ENCODE measurements at places on chromosomes 4 and X. TPM values are rescaled to one million over a fixed set of nuclear protein-coding genes. Genes with fewer than 3 reads are reported as not detected.

Gene SPIN2A
- total RNA-seq = 0.30 TPM

Gene SSX7
- total RNA-seq = not detected

Gene RAB9A
- 28.2 TPM for total RNA-seq

Gene SPANXN1
- total RNA-seq = not detected

Gene BST1
- total RNA-seq = 2.5 TPM

Gene TENT5D
- total RNA-seq = not detected

Gene MAGEB5
- not detected for total RNA-seq

Gene SEC24D
- 23.7 TPM for total RNA-seq

Gene HNRNPH2
- 55.6 TPM for total RNA-seq

Gene P2RY4
- total RNA-seq = 0.24 TPM

GRCh38 chr4:47526281-47526680, 41.2 kb downstream of the ATP10D start:
- no peak for DNase-seq

GRCh38 chr4:112055100-112055499, 90.2 kb upstream of the FAM241A start:
- DNase-seq = no peak

DNA sequence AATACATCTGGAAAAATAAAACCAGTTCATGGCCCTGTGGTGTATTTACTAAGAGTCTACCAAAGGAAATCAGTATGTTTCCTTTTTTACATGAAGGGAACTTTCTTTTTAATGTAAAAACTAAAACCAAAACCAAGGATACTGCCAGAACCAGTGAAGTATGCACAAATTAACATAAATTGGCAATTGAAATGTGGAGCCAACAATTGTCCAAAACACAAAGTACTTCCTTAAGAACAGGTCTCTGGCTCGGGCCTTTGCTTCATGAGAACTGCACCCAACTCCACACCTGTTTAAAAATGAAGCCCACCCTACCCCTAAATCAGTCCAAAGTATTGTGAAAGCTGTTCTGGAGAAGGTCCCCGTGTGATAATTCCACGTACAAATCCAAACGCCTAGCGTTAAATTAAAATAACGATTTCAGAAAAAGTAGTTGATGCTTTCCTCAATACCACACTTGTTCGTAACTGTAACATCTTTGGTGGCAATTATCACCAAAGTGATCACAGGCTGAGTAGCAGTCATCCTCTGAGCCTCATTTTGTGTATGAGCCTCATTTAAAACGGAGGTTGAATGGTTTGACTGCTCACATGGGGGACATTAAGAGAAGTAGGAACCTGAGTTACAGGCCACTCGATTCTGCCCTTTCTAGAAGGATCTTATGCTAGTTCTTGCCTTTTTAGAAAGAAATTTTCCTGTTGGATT, 93.0 kb downstream of the GEMIN8 start:
- no peak for DNase-seq

- DNase-seq = no peak
These were observed 58.0 kb downstream of the PJA1 start for GRCh38 chrX:69107231-69107739.

DNA sequence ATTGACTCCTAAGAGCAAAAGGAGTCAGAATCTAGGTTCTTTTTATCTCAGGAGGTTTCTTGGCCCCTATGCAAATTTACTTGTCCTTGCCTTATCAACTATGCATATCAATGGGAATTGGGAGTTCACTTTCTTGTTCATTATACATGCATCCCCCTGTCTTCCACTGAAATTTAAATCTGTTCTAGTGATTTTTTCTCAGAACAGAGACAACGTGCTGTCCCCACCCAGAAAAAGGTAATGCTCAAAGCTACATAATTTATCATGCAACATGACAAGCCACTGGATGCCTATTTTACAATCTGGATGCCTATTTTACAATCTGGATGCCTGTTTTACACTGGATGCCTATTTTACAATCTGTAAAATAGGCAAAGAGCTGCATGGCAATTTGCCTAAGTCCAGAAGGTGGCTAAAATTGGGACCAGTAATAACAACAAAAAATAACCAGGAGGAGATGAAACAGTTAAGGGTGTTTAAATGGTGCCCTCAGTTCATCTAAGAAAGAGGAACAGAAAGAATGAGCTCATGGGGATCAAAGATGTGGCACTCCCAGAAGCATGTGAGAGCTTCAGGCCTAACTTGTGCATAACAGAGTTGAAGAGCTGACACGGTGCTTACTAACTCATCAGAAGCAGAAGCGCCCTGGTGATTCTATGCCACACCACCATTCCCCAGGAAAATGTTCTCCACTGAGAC, 537.8 kb upstream of the BOD1L1 start:
- DNase-seq = no peak

- no peak for DNase-seq
These were observed 22.0 kb downstream of the SMIM14 start for GRCh38 chr4:39616651-39617050.

GRCh38 chrX:54494989-54495813, 833 bp downstream of the FGD1 start:
- DNase-seq = no peak

DNA sequence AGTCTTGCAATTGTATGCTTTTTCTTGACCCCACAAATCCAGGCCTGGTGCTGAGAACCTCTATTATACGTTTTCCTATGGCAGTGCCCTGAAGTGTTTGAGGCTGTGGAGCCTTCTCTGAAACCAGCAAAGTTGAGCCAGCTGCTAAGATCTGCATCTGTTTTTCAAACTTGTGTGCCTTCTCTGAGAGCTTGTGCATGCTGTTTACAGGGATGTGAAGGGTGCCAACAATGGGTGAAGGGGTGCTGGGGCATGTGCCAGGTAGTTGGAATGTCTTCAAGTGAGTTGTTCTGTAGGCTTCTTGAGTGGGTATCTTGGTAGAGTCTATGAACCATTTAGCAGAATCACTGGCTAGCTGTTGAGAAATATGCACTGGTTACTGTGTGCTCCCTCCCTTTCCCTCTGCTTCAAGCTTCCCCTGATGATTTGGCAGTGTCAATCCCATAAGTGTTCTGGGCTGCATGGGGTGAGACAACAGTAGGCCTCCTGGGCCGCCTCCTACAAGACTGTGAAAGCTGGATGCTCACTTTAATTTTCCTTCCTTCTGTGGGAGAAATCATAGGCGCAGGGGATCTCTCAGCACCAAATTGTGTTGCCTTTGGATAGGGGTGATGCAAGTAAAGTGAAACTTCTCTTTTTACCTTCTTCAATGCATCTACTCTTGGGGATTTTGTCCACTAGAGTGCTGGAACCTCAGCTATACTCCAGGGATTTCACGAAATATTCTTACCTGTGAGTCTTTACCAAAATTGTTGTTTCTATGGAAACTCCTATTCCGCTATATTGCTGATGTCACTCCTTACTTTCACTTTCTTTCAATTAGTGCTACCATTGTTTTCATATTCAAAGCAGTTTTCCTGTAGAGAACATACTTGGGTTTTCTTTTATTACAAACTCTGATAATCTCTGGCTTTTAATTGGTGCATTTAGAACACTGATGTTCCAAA, 30.0 kb downstream of the ITM2A start:
- DNase-seq = no peak

GRCh38 chrX:9903146-9903545, 64.0 kb upstream of the CLDN34 start:
- no peak for DNase-seq

- DNase-seq = no peak
These were observed 3.4 kb upstream of the AVPR2 start for GRCh38 chrX:153900831-153901752.

DNA sequence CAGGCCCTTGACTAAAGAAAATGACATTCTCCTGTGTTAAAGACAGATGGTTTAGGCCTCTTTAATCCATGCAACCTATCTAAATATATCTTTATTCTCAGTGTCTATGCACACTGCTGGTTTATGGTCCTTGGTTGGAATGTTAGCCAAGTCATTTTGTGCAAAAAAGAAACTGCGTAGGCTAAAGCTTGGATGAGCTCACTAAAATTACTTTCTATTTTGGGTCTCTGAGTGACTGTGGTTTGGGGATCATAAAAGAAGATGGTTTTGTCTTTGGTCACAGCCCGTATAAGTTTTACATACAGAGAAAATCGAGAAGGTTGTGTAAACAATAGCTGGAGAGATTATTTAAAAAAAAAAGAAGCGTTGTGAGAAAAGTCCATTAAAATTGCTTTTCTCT, 443.6 kb downstream of the UBE2NL start:
- DNase-seq = no peak

- DNase-seq = no peak
These were observed 44.9 kb upstream of the TXK start for GRCh38 chr4:48178931-48179330.

GRCh38 chr4:82090717-82091116, 283.1 kb downstream of the HNRNPD start:
- DNase-seq = no peak

- DNase-seq = no peak
These were observed 92.7 kb upstream of the RPL34 start for GRCh38 chr4:108527723-108528122.

DNA sequence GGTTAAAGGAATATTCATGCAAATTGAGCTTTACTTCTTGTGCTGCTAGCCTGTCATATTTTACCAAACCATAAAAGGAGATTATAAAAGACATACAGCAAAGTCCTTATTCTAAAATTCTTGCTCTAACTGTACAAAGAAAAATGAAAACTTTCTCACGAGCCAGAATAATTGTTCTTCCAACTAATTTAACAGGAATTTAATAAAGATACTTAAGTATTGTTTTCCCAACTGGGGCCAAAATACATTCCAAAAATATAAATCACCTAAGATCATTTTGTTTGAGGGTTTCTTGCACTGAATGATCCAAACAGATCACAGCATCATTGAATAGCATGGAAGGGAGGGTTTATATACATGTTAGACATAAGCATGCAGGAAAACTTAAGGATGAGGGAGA, 127.1 kb upstream of the PCDH18 start:
- DNase-seq = no peak

DNA sequence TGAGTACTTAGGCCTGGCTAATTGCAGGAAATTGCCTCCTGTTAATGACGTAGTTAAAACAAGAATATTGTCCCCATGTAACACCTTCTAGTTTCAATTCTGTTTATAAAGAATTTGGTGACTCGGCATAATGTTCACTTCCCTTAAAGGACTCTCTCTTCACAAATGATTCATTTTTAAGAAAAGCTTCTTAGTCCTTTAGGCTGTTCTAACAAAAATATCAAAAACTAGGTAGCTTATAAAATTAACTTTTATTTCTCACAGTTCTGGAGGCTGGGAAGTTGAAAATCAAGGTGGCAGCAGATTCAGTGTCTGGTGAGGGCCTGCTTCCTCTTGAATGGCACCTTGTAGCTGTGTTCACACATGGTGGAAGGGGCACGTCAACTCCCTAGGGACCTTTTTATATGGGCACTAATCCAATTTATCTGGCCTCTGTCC, 23.8 kb downstream of the COL25A1 start:
- no peak for DNase-seq

DNA sequence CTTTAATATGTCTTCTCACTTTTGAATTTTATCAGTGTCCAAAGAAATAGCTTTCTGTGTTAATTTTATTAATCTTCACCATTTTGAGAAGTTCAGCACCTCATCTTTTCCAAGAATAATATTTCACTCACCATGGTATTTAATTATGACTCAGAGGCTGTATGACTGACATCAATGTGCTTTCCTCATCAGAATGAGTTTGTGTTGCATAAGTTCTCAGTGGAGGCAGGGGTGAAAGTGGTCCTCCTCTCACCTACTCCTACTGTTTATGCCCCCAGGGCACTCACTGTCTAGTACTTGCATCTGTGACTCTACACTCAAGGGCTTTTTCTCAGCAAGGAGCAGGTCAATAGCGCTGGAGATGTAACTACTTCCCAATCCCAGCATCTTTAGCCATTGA, 905.3 kb upstream of the INTU start:
- no peak for DNase-seq

DNA sequence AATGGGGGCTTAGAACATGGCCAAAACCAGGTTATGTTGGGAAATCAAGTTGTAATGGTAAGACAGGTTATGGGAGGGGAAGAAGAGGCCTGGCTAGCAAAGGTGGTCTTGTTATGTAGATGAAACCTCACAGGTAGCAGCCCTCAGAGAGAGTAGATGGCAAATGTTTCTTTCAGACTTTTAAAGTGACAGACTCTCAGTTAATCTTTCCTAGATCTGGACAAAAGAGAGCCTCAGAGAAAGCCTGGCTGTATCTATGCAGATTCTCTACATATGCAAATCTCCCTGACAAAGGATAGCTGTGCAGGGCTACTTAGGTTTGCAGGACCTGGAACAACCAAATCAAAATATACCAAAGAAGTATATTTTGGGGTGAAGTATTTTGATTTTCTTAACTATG, 284.1 kb upstream of the AMOT start:
- no peak for DNase-seq

DNA sequence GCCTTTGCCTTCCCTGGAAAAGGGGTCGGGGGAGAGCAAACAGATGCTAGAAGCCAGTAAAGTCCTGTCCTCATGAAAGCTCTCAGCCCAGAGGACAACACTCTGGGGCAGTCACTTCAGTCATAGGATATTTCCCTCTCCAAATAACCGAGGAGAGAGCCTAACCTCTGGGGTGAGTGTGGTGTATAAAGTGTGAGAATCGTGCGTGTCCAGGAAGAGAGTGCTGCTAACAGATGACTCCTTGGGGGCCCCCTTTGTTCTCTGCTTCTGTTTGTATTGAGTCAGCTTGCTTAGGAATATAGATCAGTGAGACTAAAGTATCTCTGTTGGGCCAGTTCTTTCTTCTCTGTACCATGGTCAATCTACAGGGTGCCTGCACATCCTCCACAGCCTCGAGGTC, 247.2 kb downstream of the PALLD start:
- no peak for DNase-seq

- DNase-seq = no peak
These were observed 30.1 kb downstream of the GABRB1 start for GRCh38 chr4:47061435-47061834.

DNA sequence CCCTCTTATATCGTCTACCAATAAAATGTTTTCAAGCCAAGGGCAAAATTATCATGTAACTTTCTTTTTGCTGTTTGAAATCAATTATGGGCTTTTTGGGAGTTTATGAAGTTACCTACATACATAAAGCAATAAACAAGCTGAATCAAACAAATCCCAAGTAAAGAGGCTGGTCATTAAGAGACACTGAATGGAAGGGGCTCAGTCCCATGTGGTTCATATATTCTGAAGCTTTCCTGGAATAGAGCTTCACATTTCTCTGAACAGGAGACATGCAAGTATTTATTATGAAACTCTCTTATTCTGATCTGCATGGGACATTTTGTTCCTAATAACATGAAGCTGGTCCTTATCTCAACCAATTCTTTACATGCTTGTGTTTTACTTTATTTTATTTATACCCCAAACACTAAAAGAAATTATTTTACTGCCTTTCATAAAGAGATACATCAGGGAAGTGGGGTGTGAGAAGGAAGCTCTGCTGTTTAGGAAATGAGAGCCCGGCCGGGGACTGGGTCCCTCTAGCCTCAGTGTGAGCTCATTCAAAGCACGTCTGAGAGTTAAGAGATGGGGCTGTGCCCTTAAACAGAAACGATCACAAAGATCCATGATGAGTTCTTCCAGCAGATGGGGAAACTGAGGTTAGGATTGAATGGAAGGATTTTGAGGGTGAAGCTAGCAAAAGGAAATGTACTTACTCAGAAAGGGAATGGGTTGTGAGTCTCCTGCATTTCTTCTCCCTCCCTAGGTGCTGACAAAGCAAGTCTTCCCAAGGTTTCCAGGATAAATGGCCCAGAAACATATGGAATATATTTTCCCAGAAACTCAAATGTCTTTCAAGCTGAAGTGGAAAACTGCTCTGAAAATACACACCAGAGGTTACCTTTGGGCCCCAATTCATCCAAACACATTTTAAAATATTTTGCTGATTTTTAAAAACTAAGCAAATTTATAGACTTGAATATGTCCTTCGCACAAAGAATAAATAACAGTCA, 93.1 kb upstream of the LNX1 start:
- DNase-seq = no peak

GRCh38 chr4:169756971-169757574, 671 bp downstream of the HPF1 start:
- DNase-seq = no peak
